ENCODE measurements at places on chromosomes 2 and 18.

DNA sequence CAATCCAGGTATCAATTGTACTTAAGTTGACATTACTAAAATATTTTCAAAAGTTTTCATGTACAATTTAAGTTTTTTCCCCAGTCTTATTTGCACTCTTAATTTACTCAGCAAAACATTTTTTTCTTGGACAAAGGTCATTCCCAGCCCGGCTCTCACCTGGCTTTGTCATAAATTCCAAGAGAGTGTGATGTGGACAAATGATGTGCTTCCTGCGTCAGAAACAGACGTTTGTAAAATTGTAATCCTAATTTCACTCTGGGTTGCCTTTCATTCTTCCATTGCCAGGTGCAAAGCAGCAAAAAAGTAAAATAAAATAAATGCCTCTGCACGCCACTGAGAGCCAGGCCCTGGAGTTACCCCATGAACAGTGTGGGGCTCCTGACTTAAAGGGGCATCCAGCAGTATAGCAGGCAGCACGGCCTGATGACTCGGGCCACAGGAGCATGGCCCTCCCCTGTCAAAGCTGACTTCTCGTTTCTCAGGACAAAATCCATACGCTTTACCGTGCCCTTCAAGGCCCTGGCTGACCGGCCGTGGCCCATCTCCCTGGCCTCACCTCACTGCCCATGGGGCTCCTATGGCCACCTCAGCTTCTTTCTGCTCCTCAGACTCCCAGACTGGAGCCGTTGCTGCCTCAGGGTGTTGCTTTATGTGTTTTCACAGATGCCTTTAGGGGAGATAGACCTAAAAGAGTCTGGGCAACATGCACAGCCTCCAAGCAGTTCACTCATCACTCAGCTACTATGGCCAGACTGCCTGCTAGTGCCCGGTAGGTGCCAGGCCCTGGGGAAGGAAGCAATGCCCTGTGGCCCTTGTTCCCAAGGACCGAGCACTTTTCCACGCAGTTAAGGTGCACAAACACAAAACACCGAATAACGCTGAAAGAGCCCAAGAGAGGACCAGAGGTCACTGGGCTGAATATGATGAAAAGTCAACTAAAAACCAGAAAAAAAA, 7.6 kb upstream of the TMEM185B start:
- no peak for DNase-seq

- peak; percentile 20 for DNase-seq
Measured at GRCh38 chr18:39571511-39571910, 2005.9 kb upstream of the CELF4 start.

- DNase-seq, result no peak
Measured at GRCh38 chr2:214772443-214773015, 37.0 kb downstream of the BARD1 start.

- peak; percentile 44 for DNase-seq
Measured at GRCh38 chr2:39379643-39380524, 57.2 kb downstream of the MAP4K3 start.

DNA sequence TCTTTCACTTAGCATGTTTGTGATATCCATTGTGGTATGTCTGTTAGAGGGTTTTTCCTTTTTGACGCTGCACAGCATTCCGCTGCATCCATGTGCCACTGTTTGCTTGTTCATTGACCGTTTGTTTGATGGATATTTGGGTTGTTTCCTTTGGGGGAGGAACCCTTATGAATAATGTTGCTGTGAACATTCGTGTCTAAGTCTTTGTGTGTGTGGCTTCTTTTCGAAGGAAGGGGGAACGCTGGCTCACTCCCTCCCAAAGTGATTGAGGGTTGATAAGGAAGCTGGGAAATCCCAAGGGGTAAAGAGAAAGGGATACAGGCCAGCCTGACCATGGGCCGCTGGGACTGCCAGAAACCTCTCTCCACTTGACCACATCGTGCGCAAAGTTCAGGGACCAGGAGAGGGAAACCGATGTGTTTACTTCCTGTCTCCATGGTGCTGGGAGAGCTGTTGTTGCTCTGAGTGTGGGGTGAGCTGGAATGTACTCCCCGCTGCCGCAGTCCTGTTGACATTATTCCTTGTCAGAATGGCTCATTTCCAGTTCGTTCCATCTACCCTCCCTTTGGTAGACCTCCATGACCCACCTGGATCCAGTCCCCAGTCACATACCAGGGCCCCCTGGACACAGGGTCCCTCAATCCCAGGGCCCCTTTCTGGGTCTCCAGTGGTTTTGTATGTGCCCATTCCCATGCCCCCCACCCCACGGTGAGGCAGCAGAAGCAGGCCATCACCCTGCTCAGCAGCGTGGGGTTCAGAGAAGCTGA, 39.6 kb downstream of the HS1BP3 start:
- DNase-seq, result no peak

- DNase-seq, result no peak
Measured at GRCh38 chr2:37020212-37020886, 54.0 kb upstream of the STRN start.

GRCh38 chr2:83565181-83565580, 893.9 kb downstream of the SUCLG1 start:
- DNase-seq, result no peak

GRCh38 chr2:64938607-64939285, 50.5 kb upstream of the SLC1A4 start:
- no peak for DNase-seq

- no peak for DNase-seq
Measured at GRCh38 chr18:48815179-48815515, 135.6 kb downstream of the SMAD7 start.

DNA sequence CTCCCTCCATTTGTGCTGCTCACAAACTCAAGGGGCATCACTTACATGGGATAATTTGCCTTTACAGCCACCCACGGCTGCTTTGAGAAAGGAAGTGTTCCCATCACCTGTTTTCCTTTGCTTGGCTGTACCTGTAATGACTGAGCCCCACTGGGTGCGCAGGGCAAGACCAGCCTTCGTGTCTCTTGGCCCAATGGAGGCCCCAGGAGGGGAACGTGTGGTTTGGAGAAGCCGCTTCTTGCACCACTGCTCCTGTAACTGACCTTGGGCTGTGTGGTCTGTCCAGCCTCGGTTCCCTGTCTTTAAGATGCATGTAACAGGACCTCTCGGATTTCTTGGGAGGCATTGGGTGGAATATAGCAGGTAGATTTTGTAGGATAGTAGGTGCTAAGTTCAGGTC, 41.1 kb downstream of the LDLRAD4 start:
- no peak for DNase-seq

GRCh38 chr2:108635630-108636354, 83.5 kb upstream of the RANBP2 start:
- no peak for DNase-seq

- DNase-seq, result peak; percentile 61
Measured at GRCh38 chr2:207530160-207531031, 634 bp downstream of the CREB1 start.

- DNase-seq, result no peak
Measured at GRCh38 chr2:226159875-226160479, 639.6 kb downstream of the IRS1 start.

- DNase-seq, result no peak
Measured at GRCh38 chr2:132977812-132978529, 308.0 kb upstream of the LYPD1 start.

GRCh38 chr2:12870692-12871091, 154.0 kb downstream of the TRIB2 start:
- DNase-seq, result no peak

GRCh38 chr2:222998459-222998858, 53.5 kb upstream of the KCNE4 start:
- DNase-seq, result no peak

- DNase-seq, result no peak
Measured at GRCh38 chr2:148716378-148716920, 71.9 kb downstream of the EPC2 start.

DNA sequence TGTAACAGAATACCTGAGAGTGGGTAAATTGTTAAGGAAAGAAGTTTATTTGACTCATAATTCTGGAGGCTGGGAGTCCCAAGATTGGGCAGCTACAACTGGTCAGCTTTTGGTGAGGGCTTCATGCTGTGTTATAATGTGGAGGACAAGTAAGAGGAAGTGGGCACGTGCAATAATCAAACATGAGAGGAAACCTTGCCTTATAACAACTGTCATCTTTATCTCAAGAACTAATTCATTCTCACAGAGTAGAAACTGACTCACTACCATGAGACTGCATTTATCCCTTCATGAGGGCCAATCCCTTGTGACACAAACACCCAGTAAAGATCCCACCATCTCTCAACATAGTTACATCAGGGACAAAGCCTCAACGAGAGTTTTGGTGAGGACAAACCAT, 318.1 kb upstream of the NT5C1B start:
- no peak for DNase-seq

DNA sequence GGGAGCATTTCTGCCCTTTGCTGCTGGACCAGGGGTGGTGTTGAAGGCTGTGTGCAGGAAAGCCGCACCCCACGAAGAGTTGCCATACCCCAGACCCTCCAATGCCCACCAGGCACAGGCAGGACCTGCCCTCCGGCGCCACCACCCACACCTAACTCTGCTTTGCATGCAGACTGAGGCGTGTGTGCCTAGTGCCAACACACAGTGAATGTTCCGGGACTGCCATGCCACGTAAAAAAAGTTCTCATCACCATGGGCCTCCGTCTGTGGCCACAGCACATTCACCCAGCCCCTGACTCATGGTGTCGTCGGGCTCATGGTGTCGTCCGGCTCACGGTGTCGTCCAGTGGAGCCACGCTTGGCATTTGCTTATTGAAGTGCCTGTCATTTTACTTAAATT, 184.9 kb upstream of the RAB6C start:
- DNase-seq, result no peak

Measured in AML-193 (cell line).